ENCODE measurements at places on chromosomes 7 and 10. TPM values are rescaled to one million over a fixed set of nuclear protein-coding genes. Genes with fewer than 3 reads are reported as not detected.

LRRC18 gene
- 0.15 TPM for polyA plus RNA-seq

FAM237B gene
- polyA plus RNA-seq = not detected

INPP5A gene
- 17.6 TPM for polyA plus RNA-seq

INA gene
- polyA plus RNA-seq = 2.0 TPM

PNLIPRP1 gene
- polyA plus RNA-seq = not detected

ZDHHC16 gene
- 21.5 TPM for polyA plus RNA-seq

IMPDH1 gene
- polyA plus RNA-seq = 16.6 TPM

GRK5 gene
- 7.9 TPM for polyA plus RNA-seq

SEMA3C gene
- 20.6 TPM for polyA plus RNA-seq

JMJD1C gene
- 13.2 TPM for polyA plus RNA-seq

MOGAT3 gene
- 3.7 TPM for polyA plus RNA-seq

METTL27 gene
- 2.1 TPM for polyA plus RNA-seq

IDI2 gene
- polyA plus RNA-seq = not detected

CASP2 gene
- 16.2 TPM for polyA plus RNA-seq

SEPHS1 gene
- polyA plus RNA-seq = 33.5 TPM

ETV1 gene
- 0.69 TPM for polyA plus RNA-seq

PHKG1 gene
- polyA plus RNA-seq = 0.60 TPM

SUN3 gene
- polyA plus RNA-seq = not detected

SRPK2 gene
- polyA plus RNA-seq = 14.0 TPM

BAG3 gene
- 22.5 TPM for polyA plus RNA-seq

R3HCC1L gene
- polyA plus RNA-seq = 14.1 TPM

BHLHA15 gene
- polyA plus RNA-seq = 1.2 TPM

TNKS2 gene
- polyA plus RNA-seq = 9.0 TPM

OR13A1 gene
- 0.10 TPM for polyA plus RNA-seq

GLUD1 gene
- 71.3 TPM for polyA plus RNA-seq

FAM20C gene
- 10.4 TPM for polyA plus RNA-seq

HOXA4 gene
- polyA plus RNA-seq = not detected

SP8 gene
- polyA plus RNA-seq = not detected

GPR85 gene
- polyA plus RNA-seq = 0.46 TPM

DLG5 gene
- polyA plus RNA-seq = 7.2 TPM

CALHM3 gene
- polyA plus RNA-seq = not detected

ACTL6B gene
- polyA plus RNA-seq = not detected

TFR2 gene
- not detected for polyA plus RNA-seq

PTPRE gene
- 5.1 TPM for polyA plus RNA-seq

FAM107B gene
- polyA plus RNA-seq = 111 TPM

AKR1D1 gene
- polyA plus RNA-seq = not detected

COBL gene
- 12.6 TPM for polyA plus RNA-seq

TFEC gene
- 2.1 TPM for polyA plus RNA-seq

KIF20B gene
- polyA plus RNA-seq = 1.2 TPM

CRHR2 gene
- under 0.01 TPM for polyA plus RNA-seq

SH2D4B gene
- not detected for polyA plus RNA-seq

CCDC3 gene
- polyA plus RNA-seq = 3.5 TPM

ZNHIT1 gene
- 200 TPM for polyA plus RNA-seq

SPDYE18 gene
- polyA plus RNA-seq = 0.51 TPM

HK1 gene
- 34.4 TPM for polyA plus RNA-seq
